ENCODE measurements at places on chromosomes 7 and 10. TPM values are rescaled to one million over a fixed set of nuclear protein-coding genes. Genes with fewer than 3 reads are reported as not detected.

Gene MSMB
- not detected for total RNA-seq

Gene DRGX
- not detected for total RNA-seq

Gene RASSF4
- total RNA-seq, result 186 TPM

Gene ABCF2
- total RNA-seq, result 23.8 TPM

DNA sequence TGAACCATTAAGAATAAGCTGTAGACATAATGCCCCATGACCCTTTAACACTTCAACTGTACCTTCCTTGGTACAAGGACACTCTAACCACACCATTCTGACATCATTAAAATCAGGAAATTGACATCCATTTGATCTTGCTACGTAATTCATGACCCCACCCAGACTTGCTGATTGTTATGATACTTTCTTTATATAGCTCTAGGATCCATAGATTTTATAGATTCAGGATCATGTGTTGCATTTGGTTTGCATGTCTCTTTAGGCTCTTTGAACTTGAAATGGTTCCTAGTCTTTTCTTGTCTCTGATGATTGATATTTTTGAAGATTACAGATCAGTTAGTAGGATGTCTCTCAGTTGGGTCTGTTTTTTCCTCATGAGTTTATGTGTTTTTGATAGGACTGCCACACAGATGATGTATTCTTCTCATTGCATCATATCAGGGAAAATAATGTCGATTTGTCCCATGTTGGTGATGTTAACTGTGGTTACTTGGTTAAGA lies 13.5 kb downstream of the CCM2 start:
- no peak for DNase-seq

- DNase-seq, result no peak
Observed at GRCh38 chr7:148026713-148027112, 563.9 kb upstream of the C7orf33 start.

DNA sequence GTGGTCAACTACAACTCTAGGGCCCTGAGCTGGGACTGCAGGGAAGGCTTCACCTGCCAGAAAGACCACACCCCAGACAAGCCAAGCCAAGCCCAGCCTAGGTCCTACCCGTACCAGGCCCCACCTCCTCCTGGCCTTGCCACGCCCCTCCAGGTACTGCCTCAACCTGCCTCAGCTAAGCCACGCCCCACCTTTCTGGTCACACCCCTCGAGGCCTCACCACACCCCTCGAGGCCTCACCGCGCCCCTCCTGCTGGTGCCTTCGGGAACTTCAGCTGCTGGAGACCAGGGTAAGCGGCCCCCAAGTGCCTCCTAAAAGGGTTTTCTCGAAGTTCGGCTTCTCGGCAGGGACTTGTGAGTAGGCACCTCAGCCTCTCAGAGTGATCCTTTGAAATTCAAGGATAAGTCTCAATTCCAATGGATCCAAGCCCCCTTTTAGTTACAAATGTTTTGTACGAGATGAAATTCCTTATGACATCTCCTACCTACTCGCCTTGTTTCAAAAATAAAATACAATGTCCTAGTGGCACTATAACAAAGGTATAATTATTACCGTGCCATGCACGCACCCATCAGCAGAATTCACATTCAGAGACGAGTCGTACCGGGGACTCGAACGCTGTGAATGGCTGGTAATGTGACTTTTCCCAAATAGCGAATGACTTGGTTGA lies 171.2 kb downstream of the ARHGAP21 start:
- DNase-seq, result peak; percentile 51

DNA sequence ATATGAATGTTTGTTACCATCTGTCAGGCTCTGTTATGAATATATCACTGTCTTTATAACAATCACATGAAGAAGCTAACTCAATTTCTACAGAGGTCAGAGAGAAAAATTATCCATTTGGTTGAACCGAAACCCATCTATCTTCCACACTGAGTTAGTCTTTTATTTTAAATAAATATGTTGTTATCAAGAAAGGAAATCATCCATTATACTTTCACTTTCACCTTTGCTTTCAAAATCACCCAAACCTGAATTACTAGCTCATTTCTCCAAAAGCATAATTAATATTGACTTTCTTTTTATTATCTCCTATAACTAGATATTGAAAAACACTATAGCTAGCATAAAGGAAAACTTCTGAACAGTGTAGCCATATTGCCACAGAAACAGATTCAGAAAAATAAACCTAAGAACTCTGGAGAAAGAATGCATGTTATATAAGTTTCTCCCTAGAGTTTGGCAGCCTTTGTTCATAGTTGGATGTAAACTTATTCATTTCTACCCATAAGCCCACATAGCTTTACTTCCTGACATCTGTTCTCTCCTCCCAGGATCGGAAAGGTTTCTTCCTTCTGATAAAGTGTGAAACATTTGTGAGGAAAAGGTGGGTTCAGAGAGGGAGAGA lies 66.0 kb downstream of the NPSR1 start:
- DNase-seq, result no peak
